ENCODE measurements at places on chromosomes 1 and 21. TPM values are rescaled to one million over a fixed set of nuclear protein-coding genes. Genes with fewer than 3 reads are reported as not detected.
A peak's percentile ranks its signal among the peaks of the same experiment; 100 is the strongest.

DNA sequence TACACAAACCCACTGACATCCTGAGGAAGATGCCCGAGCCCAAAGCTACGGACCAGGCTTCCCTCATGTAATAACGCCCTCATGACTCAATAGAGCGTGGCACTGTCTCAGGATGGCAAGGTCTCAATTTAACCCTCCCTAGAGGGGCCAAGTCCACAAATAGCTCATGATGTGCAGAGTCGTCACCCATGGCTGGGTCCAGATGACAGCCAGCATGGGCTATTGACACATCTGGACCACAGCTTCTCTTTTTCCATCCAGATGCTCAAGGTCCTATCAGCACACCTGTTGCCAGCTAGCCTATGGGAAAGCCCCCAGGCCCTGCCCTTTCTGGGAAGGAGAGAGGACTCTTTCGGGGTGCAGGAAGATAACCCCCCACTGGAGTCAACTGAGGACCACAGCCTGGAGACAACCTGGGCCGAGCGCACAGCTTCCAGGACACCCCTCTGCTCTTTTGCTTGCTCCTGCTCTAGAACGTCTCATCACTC is 2.8 kb downstream of the LAPTM5 start:
- H3K36me3 ChIP-seq = no peaks in the 10 kb centered on the region
- peaks cover 5% of the 10 kb centered on the region for H3K4me1 ChIP-seq
- H3K4me3 ChIP-seq = no peak overlapping the region
- no peaks in the 10 kb centered on the region for H3K27me3 ChIP-seq

- H3K27ac ChIP-seq = peak overlapping the region; percentile 47
- H3K27me3 ChIP-seq = no peaks in the 10 kb centered on the region
- no peak overlapping the region for H3K4me3 ChIP-seq
- peaks cover 3% of the 10 kb centered on the region for H3K4me1 ChIP-seq
- no peaks in the 10 kb centered on the region for H3K36me3 ChIP-seq
Observed at GRCh38 chr21:35239811-35240219, 190.7 kb upstream of the RUNX1 start.

- peak; percentile 51 for DNase-seq
- H3K36me3 ChIP-seq = no peaks in the 10 kb centered on the region
- no peaks in the 10 kb centered on the region for H3K27me3 ChIP-seq
- no peak overlapping the region for H3K4me3 ChIP-seq
- no peaks in the 10 kb centered on the region for H3K4me1 ChIP-seq
Observed at GRCh38 chr1:190320952-190321351, 156.7 kb downstream of the BRINP3 start.

- no peak overlapping the region for H3K27ac ChIP-seq
- no peaks in the 10 kb centered on the region for H3K4me1 ChIP-seq
- no peaks in the 10 kb centered on the region for H3K27me3 ChIP-seq
- DNase-seq = no peak
- H3K36me3 ChIP-seq = no peaks in the 10 kb centered on the region
- no peak overlapping the region for H3K4me3 ChIP-seq
Observed at GRCh38 chr1:212152308-212152693, 116.8 kb downstream of the DTL start.

DNA sequence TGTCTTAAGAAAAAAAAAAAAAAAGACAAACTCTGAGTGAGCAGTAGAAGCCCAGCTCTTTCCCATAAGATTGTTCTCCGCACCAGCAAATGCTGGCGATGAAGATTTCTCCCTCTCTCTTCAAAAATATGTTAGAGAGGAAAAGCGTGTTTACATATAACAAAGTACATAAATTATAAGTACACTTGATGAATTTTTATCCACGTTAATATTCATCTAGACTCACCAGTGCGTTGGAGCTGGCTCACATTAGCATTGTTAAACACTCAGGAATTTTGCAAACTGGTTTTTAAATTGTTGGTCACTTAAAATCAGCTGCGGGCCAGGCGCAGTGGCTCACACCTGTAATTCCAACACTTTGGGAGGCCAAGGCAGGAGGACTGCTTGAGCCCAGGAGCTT is 56.0 kb downstream of the RUNX3 start:
- DNase-seq = no peak
- no peaks in the 10 kb centered on the region for H3K4me1 ChIP-seq
- no peaks in the 10 kb centered on the region for H3K27me3 ChIP-seq
- no peak overlapping the region for H3K27ac ChIP-seq
- H3K36me3 ChIP-seq = no peaks in the 10 kb centered on the region
- H3K4me3 ChIP-seq = no peak overlapping the region

GRCh38 chr21:35225573-35225972 is 176.5 kb upstream of the RUNX1 start:
- no peak for DNase-seq
- H3K27ac ChIP-seq = no peak overlapping the region
- no peaks in the 10 kb centered on the region for H3K36me3 ChIP-seq
- peaks cover 8% of the 10 kb centered on the region for H3K4me1 ChIP-seq

DNA sequence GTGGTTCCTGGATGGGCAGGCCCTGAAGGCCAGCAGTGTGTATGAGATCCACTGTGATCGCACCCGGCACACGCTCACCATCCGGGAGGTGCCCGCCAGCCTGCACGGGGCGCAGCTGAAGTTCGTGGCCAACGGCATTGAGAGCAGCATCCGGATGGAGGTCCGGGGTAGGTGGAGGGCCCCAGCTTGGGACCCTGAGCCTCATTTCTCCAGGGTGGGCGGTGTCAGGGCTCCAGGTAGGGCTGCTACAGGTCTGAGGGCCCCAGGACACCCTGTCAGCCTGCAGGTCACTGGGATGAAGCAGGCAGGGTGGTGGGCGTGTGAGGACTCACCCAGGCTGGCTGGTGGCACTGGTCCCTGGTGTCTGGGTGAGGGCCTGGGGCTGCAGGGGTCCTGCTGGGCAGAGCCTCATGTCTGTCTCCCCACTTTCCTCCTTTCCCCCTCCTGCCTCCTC is 7.8 kb downstream of the OBSCN start:
- H3K4me1 ChIP-seq = peaks cover 5% of the 10 kb centered on the region
- H3K4me3 ChIP-seq = no peak overlapping the region
- DNase-seq = no peak
- no peaks in the 10 kb centered on the region for H3K27me3 ChIP-seq
- H3K27ac ChIP-seq = no peak overlapping the region
- peaks cover 30% of the 10 kb centered on the region for H3K36me3 ChIP-seq

DNA sequence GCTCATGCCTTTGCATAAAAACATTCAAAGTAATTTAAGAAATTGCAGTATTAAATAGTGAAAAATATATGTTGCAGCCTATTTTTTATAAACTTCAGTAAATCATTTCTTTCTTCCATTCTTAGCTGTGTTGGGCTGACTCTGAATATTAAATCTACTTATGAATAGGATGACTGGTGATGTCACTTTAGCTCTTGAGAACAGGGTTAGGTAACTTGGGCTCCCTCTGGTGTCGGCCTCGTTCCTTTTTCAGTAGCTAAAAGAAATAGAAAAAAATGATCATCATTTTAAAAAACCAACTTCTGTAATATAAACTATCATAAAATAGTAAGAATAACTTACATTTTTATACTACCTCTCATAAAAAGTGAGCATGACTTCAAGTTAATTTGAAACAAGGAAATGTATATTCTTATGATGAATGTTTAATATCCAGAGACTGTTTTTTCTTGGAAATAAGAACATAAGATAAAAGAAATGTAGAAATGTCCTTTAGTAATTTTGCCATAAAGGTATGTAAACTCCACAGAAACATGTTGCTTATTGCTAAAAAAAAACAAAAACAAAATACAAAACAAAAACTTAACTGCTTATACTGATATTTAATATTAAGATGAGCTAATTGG is 26.8 kb upstream of the NCAM2 start:
- H3K4me3 ChIP-seq = no peak overlapping the region
- DNase-seq = peak; percentile 73
- no peaks in the 10 kb centered on the region for H3K27me3 ChIP-seq
- H3K27ac ChIP-seq = no peak overlapping the region
- no peaks in the 10 kb centered on the region for H3K36me3 ChIP-seq

GRCh38 chr1:233364695-233365539 is 37.4 kb downstream of the MAP3K21 start:
- H3K4me3 ChIP-seq = no peak overlapping the region
- no peaks in the 10 kb centered on the region for H3K27me3 ChIP-seq
- H3K27ac ChIP-seq = no peak overlapping the region
- no peak for DNase-seq
- H3K36me3 ChIP-seq = no peaks in the 10 kb centered on the region

The CTSK gene
- total RNA-seq = 9.2 TPM

DNA sequence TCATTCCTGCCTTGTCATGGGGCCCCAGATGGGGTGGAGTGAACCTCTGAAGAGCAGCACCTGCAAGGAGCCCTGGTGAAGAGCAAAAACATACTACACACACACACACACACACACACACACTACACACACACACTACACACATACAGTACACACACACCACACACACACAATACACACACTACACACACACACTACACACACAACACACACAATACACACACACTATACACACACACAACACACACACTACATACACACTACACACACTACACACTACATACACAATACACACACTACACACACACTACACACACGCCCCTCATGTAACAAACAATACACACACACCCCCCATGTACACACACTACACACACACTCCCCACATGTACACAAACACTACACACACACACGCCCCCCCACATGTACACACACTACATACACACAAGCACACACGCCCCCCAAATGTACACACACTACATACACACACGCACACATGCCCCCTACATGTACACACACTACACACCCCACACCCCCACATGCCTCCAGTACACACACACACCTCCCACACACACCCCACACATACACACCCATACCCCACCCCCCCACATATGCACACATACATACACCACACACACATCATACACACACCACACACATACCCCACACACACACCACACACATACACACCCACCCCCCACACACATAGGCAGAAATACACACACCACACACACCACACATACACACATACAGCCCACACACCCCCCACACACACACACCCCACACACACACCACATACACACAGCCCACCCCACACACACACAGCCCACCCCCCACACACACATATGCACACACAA is 9.3 kb downstream of the SLC2A5 start:
- no peaks in the 10 kb centered on the region for H3K36me3 ChIP-seq
- no peak for DNase-seq
- no peak overlapping the region for H3K27ac ChIP-seq
- H3K27me3 ChIP-seq = no peaks in the 10 kb centered on the region

- H3K27ac ChIP-seq = no peak overlapping the region
- no peaks in the 10 kb centered on the region for H3K4me1 ChIP-seq
- H3K4me3 ChIP-seq = no peak overlapping the region
- DNase-seq = no peak
- no peaks in the 10 kb centered on the region for H3K36me3 ChIP-seq
- no peaks in the 10 kb centered on the region for H3K27me3 ChIP-seq
Observed at GRCh38 chr1:98653123-98653522, 8.4 kb upstream of the SNX7 start.

Measured in endodermal cell (in vitro differentiated cells).